DMS153 (cell line): ENCODE measurements at places on chromosomes 1 and 21.

GRCh38 chr21:34126269-34126668 lies 52.9 kb downstream of the MRPS6 start:
- DNase-seq: no peak

DNA sequence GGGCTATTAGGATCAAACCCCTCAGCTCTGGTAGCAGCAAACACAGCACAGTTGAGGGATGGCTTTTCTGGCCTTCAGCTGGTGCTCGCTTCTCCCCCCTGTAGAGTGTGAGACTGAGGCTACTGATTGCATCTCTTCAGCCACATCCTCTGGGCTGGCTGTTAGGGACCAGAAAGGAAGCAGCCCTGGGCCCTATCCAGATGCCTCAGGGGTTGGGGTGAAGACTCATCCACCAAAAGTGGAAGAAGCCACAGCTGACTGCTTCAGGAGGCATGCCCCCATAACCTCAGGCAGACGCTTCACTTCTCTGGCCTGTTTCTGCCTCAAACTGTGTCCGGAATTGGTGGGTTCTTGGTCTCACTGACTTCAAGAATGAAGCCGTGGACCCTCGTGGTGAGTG lies 6.2 kb upstream of the TMEM200B start:
- no peak for DNase-seq

DNA sequence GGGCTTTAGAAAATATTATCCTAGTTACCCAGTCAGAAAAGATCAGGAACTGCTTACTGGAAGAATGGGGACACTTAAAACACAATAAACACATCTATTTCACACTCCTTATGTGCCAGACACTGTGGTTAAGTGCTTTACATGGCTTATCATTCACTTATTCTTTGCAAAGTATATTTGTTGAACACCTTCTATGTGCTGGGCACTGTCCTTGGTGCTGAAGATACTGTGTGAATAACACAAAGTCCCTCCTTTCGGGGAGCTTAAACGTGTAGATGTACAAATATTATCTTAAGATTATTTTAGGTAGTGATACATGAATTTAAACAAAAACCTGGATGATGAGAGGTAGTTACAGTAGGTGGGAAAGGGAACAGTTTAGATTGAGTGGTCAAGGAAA lies 169.3 kb downstream of the ST6GALNAC5 start:
- no peak for DNase-seq

- no peak for DNase-seq
Observed at GRCh38 chr1:55067022-55067778, 27.9 kb downstream of the PCSK9 start.

DNA sequence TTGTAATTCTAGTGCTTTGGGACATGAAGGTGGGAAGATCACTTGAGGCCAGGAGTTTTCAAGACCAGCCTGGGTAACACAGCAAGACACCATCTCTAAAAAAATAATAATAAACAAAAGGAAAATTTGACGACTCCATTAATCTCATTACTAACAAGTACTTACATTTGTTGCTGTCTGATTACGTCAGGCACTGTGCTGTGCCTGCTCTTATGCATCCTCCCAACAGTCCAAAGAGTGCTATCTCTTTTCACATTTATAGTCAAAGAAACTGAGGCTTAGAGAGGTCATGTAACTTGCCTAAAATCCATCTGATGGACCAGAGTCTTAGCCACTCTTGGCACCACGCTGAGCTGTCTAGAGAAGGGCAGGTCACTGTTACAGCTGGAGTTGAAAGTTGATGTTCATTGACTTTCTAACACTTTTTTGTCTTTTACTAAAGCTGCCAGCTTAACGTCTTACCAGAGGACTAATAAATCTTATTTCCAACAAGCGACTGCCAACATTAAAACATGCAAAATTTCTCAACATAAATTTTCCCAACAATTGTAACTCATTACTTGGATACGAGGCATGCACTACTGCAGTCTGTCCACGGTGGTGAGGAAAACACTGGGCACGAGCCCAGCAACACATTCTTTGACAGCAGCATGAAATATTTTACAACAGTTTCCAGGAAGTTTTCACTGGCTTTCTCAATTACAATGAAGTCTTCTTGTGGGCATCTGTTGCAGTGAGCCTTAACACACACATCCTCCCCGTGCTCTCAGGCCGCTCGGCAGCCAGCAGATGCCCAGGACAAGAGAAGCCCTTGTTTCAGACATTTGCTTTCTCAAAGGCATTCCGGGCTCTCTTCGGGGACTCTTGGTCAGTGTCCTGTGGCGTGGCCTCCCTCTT lies 262.9 kb upstream of the PROX1 start:
- DNase-seq: no peak

- no peak for DNase-seq
Observed at GRCh38 chr1:155116113-155116764, 11.4 kb upstream of the EFNA1 start.

DNA sequence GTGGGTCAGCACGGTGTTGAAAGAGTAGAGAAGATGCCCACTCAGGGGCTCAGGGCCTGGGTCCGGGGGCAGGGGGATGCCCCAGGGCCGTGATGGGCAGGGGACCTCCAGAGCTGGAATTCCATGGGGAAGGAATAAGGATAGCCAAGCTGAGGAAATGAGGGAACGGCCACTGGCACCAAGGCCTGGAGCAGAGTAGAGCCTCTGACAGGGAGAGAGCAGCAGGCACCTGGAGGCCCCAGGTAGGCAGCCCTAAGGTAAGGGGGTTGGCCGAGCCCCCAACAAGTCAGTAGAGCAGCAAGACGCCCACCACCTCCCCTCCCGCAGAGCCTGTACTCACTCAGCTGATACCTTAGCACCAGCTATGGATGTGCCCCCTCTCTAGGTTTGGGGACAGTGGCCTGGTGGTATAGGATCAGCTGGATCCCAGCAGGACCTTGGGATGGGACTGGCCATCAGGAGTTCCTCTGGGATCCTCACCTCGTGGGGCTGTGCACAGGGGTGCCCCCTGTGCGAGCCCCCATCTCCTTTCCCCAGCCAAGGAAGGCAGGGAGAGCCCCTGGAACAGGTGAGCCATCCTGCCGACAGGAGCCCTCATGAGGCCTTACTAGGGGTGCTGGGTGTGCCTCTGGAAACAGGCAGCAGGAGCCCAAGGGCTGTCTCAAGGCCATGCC lies 21.0 kb upstream of the ARF1 start:
- DNase-seq: no peak

DNA sequence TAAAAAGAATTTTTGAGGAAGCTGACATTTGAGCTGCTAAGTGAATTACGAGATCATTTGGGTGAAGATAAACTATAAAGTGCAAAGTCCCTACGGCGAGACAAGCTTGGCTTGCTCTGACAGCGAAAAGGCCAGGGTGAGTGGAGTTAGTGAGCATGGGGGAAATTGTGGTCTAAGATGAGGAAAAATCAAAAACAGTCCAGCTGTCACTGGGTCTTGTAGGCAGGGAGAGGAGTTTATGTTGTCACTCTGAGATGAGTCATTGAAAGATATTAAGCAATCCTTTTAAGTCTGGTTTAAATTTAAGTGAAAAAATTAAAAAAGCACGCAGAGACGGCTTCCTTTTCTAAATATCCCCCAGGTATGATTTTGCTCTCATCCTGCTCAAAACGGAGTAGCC lies 601.9 kb downstream of the MRPL39 start:
- DNase-seq: no peak

GRCh38 chr1:48039088-48040054 lies 42.2 kb upstream of the TRABD2B start:
- peak; percentile 41 for DNase-seq

DNA sequence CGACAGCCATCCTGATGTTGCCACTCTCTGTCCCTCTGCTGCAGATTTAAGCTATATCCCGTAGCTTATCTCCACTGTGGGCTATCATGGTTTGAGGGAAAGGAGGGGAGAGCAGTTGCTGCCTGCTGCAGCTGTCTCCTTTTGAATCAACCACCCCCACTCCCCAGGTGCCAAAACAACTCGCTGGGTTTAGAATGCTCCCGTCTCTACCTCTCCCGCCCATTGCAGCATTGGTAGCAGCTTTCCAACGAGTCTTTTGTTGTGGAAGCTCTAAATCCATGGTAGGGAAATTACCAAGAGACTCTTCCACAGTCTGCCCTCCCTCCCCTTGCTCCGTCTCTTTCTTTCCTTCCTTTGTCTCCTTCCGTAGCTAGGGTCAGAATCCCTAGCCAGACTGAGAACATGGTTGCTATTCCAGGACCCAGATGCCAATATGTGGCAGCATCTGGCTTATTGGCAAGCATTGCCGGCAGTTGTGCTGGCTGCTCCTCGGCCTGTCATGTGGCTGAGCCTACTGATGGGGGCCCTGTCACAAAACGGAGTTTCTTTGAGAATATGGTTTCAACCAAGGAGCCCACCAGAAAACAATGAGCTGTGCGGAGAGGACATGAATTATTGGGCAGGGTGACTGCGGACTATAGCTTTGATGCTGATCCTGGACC lies 230.7 kb downstream of the RPS6KC1 start:
- DNase-seq: no peak

DNA sequence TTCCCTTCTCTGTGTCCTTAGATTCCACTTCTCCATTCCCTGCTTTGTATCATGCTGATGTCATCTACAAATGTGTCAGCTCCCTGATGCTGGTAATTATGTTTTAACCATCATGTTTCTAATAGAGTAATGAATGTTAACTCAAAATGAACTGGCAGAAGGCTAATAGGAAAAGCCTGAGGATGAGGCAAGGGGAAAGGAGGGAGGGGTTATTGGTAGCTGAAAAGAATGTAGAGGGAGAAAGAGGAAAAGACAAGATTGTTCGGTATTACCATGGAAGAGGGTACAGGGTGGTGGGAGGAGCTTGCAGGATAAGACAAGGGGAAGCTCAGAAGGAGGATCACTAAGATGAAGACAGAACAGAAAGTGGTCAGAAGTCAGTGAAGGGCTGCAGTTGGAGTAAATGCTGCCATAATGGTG lies 150.9 kb downstream of the ZC3H11B start:
- DNase-seq: no peak

- DNase-seq: peak; percentile 16
Observed at GRCh38 chr21:43361127-43361492, 65.8 kb downstream of the SIK1 start.
